Fibroblast of skin of back (primary cell): ENCODE measurements at places on chromosomes 5 and 9.
A peak's percentile ranks its signal among the peaks of the same experiment; 100 is the strongest.

- no peak for DNase-seq
Observed at GRCh38 chr9:95239071-95239470, 78.4 kb downstream of the FANCC start.

GRCh38 chr5:180078348-180078747 is 6.8 kb upstream of the RNF130 start:
- DNase-seq, result no peak

GRCh38 chr5:77981820-77982219 is 205.7 kb upstream of the TBCA start:
- DNase-seq, result no peak

DNA sequence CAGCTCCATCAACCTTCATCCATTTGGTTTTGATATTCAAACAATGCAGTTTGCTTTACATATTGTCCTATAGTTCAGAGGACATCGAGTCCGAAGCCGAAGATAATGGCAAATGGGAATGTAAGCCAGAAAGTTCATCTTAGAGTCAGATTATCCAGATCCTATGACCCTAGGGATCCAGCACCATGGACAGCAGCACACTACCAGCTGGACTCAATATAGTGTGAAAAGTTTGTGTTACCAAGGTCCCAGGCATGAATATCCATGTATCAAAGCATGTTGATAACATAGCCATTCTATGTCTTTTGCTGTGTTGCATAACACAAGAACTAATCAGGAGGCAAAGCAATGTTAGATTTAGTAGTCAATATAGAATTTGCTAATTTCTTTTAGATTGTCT is 46.3 kb downstream of the FSTL4 start:
- DNase-seq, result peak; percentile 35

GRCh38 chr9:7176561-7176960 is 418.8 kb downstream of the KDM4C start:
- no peak for DNase-seq

- DNase-seq, result no peak
Observed at GRCh38 chr9:122656378-122656777, 1.0 kb downstream of the OR1B1 start.

DNA sequence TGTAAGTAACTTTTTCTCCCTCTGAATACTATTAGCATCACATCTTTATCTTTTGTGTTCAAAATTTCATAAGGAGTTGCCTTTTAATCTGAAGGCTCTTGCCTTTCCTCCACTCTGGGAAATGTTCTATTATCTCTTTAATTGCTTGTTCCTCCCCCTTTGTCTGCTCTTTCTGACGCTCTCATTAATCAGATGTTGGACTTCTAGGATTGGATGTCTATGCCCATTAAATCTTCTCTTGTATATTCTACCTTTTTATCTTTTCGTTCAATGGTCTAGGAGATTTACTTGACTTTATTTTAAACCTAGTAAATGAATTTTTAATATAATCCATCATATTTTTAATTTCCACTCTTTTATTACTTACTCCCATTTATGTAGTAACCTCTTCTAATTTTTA is 76.7 kb downstream of the MARCHF3 start:
- DNase-seq, result no peak

DNA sequence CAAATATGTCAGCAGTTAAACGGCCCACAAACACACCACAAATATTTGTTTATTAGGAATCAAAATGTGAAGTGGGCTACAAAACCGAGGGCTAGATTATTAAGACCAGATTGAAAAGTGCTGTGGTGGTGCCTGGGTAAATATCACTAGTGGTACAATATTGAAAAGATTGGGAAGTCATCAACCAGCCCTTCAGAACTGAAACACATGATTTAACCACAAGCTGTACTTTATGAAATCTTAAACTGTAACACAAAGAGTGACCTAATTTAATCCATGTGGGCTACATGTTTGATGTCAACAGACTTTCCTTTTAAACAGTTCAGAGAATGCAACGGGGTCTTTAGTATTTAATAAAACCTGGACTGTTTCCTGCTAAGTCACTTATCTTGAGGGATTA is 182.3 kb downstream of the SPATA31D1 start:
- DNase-seq, result no peak

- DNase-seq, result no peak
Observed at GRCh38 chr9:70093944-70094343, 50.3 kb downstream of the MAMDC2 start.

- DNase-seq, result no peak
Observed at GRCh38 chr5:32866138-32866537, 155.0 kb downstream of the NPR3 start.

GRCh38 chr5:160837211-160837610 is 14.8 kb downstream of the ATP10B start:
- no peak for DNase-seq

- no peak for DNase-seq
Observed at GRCh38 chr9:18761742-18762300, 271.2 kb downstream of the SAXO1 start.

GRCh38 chr5:149277801-149278200 is 6.1 kb downstream of the AFAP1L1 start:
- DNase-seq, result no peak

GRCh38 chr5:14242871-14243383 is 99.8 kb downstream of the TRIO start:
- DNase-seq, result no peak

GRCh38 chr9:132775720-132776119 is 102.4 kb downstream of the AK8 start:
- no peak for DNase-seq

DNA sequence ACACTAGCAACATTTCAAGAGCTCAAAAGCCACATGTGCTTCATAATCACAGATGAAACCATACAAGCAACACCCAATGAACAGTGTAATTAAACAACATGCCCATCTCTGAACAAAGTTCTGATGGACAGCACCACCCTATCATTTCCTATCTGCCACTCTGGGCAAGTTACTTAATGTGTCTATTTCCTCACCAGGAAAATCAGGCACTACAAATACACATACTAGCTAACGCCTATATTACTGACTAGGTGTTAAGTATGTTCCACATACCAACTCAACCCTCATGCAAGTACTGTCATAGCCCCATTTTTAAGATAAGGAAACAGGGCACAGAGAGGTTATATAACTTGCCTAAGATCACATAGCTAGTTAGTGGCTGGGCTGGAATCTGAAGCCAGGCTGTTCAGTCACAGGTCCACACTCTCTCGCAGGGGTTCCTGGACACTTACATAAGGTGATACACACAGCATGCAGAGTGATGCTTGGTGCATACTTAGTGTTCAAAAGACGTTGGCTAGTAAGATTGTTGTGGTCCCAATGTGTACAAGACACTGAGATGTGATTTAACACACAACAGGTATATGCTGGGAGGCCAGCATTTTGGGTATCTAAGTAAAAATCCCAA is 24.2 kb downstream of the CORO2A start:
- DNase-seq, result no peak

DNA sequence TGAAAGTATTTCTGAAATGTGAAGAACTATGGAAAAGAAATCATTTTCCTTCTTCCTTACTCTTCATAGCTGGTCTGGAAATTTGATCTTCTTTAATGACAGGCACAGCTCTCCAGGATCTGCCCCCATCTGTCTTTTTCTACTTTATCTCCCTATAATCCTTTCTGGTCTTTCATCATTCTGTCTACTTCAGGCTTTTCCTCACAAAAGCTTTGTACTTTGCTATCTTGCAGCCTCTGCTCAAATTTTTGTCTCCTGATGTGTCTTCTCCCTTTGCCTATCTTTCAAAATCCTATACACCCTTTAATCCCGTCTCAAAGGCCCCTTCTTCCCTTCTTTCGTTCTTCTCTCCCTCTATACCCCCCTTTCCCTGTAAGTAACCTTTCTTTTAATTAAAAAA is 114.9 kb upstream of the ATP10B start:
- no peak for DNase-seq

DNA sequence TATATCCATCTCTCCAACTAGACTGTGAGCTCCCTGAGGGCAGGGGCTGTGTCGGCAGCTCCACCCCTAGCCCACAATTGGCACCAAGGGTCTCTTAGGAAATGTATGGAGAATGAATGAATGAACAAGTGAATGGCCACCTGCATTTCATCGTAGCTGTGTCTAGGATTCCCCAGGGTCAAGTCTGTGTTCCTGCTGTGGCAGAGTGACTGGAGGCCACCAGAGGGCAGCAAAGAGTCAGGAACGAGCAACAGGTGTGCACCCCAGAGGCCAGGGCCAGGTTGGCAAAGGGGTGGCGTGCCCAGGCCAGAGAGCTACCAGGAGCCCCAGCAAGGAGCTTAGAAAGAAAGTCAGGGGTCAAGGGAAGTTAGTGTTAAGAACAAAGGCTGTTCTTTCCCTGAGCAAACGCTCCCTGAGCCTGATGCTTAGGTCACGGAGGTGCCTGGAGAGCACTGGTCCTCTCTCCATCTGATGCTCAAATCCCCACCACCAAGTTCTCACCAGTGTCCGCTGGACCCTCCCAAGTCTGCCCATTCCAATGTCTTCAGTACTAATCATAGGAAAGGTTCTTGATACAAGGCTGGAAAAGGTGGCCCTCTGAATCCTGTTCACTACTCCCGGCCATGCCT is 160.7 kb downstream of the PAX5 start:
- peak; percentile 44 for DNase-seq

GRCh38 chr5:109719978-109720377 is 30.3 kb downstream of the MAN2A1 start:
- DNase-seq, result no peak

GRCh38 chr5:110879675-110880074 is 140.9 kb downstream of the SLC25A46 start:
- no peak for DNase-seq

GRCh38 chr9:69885474-69885929 is 64.9 kb downstream of the CFAP95 start:
- DNase-seq, result no peak

- DNase-seq, result peak; percentile 49
Observed at GRCh38 chr5:16489322-16489791, 23.8 kb upstream of the ZNF622 start.

GRCh38 chr5:140111011-140111858 is 2.7 kb upstream of the PURA start:
- peak; percentile 16 for DNase-seq

- no peak for DNase-seq
Observed at GRCh38 chr9:89497257-89497963, 503 bp downstream of the SEMA4D start.

- DNase-seq, result no peak
Observed at GRCh38 chr5:153543288-153543687, 52.8 kb downstream of the GRIA1 start.

GRCh38 chr9:113650207-113651131 is 186.9 kb downstream of the RGS3 start:
- peak; percentile 76 for DNase-seq

DNA sequence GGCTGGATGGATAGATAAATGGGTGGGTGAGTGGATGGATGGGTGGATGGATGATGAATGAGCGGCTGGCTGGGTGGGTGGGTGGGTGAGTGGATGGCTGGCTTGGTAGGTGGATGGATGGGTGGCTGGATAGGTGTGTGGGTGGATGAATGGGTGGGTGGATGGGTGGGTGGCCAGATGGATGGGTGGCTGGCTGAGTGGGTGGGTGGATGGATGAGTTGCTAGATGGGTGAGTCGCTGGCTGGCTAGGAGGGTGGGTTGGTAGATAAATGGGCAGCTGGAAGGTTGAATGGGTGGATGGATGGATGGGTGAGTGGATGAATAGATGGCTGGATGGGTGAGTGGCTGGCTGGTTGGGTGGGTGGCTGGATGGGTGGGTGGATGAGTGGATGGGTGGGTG is 27.9 kb upstream of the CEP72 start:
- DNase-seq, result no peak

DNA sequence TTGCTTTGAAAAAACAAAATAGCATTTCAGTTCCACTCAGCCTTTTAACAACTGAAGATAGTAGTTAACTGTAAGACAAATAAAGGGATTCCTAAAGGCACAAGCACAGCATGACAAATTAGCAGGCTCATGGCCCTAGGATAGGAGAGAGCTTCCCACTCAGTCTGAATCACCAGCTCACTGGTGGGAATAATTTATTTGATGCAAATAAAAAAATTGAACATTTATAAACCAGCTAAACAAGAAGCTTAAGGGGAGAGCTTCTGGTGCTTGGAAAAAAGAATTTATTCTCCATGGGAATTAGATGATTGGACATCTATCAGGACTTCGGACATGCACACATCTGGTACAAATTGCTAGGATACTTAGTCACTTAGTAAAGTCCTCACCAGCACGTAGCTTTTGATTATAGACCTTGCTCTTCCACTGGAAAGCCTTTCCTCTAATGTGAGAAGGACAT is 294.1 kb upstream of the TNC start:
- DNase-seq, result peak; percentile 74

DNA sequence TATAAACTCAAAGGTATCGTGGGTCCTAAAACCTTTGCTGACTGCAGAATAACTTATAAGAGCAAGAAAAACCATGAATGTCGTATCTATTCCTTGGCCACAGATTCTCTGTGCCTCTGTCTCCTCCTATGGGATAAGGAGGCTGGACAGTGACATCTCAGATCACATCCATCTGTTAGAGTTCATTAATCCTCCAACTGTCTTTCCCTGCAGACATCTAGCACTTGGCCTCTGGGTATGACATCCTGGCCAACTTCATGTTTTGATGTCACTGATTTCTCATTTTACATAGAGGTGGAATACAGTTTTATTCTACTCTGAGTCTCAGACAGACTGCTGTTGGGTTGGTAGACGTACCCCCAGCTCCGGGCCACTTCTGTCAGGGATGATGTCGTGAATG is 86.2 kb downstream of the OTULIN start:
- no peak for DNase-seq

DNA sequence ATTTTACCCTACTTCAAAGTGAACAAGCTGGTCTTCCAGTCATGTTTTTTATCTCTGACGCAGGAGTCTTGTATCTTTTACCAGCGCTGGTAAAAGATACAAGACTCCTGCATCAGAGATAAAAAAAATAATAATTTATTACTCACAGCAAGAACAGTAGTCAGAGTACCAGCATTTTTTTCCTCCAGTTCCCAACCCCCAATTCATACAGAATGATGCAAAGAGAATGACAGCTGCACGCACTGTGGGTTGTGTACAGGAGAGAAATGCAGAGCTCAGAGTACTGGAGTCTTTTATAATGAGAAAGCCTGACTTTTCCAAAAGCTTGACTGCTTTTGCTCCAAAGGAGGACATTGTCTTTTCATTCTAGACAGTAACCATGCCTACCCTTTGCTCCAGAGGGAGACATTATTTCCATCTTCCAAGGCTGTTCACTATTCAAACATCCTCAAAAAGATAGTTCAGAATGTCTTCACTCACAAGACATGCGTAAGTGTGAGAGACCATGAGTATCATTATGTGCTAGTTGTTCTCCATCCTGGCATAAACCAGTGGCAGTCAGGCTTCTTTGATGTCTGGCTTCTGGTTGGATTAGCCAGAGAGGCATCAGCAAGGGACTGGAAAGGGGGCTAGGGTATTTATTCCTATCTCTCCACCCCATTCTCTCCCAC is 14.3 kb upstream of the RANBP6 start:
- no peak for DNase-seq

DNA sequence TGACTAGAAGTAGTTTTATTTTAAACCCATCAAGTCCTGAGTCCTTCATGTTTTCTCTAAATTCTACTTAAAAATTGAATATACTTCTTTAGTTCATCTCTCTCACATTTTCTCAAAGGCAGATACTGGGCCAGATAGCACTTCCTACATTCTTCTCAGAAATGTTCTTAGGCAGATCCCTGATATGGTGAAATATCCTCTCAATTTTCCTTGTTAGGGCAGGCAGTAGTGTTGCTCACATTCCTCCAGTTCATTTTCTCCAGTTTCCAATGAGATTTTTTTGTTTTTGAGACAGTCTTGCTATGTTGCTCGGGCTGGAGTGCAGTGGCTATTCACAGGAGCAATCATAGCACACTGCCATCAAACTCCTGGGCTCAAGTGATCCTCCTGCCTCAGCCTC is 5.7 kb downstream of the GCNT1 start:
- no peak for DNase-seq
